ENCODE measurements at places on chromosomes 3 and 15.

DNA sequence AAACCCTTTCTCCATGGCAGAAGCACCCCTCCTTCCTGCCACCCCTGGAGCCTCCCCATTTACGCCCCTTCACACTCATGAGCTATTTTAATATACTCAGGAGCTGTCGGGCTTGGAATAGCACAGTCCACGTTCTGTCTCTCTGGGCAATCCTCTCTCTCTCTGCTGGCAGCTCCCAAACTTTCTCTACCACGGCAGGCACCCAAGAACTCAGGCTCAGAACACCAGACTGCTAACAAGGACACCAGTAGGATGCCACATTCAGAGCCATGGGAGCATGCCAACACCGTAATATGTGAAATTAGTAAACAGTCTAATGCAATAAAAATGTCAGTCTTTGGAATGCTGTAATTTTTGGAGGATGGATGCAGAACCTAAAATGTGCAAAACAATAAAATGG, 19.3 kb downstream of the TNFAIP8L3 start:
- no peak for DNase-seq

DNA sequence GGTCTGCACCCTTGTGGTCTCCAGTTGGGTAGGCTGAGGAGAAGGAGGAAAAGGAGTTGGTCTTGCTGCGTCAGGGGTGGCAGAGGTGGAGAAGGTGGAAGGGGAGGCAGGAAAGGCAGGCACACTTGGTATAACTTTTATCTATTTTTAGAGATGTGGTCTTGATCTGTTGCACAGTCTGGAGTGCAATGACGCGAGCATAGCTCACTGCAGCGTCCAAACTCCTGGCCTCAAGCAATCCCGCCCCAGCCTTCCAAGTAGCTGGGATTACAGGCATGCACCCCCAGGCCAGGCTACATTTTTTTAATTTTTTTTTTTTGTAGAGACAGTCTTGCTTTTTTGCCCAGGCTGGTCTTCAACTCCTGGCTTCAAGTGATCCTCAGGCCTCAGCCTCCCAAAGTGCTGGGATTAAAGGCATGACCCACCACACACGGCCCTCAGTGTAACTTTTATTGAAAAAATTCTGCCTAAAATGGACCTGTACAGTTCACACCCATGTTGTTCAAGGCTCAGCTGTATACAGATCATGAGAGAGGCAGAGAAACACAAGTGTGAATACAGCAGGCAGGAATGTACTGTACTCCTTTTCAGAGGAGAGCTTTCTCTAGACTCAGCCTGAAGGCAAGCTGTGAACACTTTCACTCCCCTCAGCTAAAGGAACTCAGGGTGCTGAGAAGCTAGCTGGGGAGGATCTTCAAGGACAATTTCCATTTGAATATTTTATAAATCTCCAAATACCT, 2.1 kb upstream of the RHOV start:
- DNase-seq, result no peak

DNA sequence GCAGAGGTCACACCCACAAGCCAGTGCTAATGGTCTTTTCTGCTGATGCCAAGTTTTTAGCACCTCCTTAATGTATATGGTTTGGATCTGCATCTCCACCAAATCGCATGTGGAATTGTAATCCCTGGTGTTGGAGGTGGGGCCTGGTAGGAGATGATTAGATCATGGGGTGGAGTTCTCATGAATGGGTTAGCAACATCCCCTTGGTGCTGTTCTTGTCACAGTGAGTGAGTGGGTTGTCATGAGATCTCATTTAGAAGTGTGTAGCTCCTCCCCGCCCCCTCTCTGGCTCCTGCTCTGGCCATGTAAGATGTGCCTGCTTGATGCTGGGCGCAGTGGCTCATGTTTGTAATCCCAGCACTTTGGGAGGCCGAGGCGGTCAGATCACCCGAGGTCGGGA, 37.3 kb upstream of the KLHL6 start:
- peak; percentile 13 for DNase-seq

DNA sequence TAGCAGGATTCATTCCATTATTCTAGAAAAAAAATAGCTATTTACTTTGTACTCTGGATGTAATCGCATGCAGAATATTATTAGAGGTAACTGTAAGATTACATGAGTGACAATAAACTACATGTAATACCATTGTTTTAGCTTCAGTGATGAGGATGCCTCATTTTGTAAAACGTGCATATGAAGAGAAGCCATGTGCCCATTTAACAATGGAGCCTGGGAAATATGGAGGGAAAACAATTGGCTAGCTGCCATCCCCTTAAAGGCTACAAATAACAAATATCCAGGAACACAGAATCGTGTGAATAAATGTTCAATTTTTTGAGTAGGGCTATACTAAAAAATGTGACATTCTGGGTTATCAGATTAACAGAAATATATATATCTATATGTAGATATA, 151.1 kb downstream of the SAMMSON start:
- DNase-seq, result no peak

DNA sequence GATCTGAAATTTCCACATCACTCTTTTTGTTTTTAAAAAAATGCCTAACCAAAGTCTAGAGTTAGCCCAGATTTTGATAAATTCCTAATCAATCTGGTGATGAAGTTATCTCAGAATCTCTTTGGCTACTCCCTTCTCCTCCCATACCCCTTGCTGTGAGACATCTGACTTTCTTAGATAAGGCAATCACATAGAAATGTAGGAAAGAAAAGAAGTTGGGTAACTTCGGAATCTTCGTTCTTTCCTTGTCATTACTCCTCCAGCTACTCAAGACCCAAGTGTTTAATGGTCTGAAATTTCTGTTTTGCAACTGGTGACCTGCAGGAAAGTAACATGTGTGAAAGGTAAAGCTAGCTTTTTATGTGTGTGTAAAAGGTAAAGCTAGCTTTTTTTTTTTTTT, 37.8 kb downstream of the MYL3 start:
- no peak for DNase-seq

DNA sequence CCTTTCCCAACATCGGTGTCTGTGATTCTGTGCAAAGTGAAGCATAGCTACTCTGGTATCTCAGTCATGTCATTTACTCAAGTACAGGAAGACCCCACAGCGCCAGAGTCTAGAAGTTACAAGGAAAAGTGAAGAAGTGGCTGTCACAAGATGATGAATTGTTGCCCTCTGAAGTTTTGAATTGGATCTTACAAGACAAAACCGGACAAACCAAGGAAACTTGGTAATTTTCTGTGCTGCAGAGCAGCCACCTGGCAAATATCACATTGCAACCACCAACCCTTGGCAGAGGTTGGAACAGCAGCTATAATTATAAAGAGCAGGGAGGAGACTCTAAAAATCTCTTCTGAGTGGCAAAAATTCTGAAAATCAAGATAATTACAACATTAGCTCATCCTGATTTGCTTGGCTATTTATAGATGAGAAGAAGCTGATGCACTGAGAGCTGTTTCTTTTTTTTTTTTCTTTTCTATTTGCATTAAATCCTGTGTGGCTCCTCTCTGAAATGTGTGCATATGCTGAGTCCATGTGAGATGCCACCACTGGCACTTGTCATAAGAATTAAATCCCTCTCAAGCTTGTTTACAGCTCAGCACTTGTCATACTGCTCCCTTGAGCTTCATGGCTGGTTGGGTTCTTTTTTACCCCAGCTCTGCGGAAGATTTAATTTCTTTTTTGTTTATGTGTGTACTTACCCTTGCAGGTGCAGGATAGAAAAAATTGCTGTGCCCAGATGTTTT, 68.0 kb upstream of the MNS1 start:
- DNase-seq, result no peak

All from activated CD4-positive, alpha-beta T cell treated with anti-CD3 and anti-CD28 coated beads for 48 hours (primary cell).